ENCODE measurements at places on chromosomes 11 and 22.

DNA sequence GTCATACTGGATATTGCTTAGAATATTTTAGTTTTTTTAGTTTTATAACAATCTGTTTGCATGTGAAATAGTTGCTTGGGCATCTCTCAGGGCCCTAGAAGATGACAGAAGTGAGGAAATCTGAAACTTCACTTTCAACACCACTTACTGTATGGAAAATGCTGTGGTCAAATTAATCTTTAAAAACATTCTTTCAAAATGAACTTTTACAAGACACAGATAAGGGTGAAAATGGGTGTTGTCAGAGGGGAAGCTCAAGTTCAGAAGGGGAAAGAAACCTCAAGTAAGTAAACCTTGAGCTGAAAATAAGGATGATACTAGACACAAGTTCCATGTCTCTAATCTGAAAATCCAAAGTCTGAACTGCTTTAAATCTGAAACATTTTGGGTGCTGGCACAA, 1840.1 kb upstream of the RAG2 start:
- DNase-seq: no peak

- DNase-seq: no peak
Observed at GRCh38 chr11:57214098-57214417, 23.0 kb downstream of the APLNR start.

- no peak for DNase-seq
Observed at GRCh38 chr11:1011320-1011698, 25.2 kb downstream of the MUC6 start.

- DNase-seq: no peak
Observed at GRCh38 chr11:12841946-12842630, 167.0 kb upstream of the RASSF10 start.

DNA sequence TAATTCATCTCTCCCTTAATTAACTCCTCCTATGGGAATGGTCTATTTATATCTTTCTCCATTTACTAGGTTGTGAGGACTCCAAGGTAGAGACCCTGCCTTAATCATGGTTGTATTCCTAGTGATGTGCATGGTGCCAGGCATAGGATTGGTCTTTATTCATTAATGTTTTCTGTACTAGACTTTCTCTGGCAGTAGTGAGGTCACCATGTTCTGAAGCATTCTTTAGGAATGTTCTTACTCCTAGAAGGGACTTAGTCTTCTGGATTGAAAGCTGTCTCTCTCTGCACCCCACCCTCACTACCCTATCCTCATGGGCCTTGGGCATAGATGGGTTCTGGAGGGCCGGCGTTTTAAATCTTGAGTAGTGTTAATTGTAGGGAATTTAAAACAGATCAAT, 10.6 kb upstream of the INSC start:
- no peak for DNase-seq

- DNase-seq: no peak
Observed at GRCh38 chr11:77195071-77195755, 67.2 kb downstream of the MYO7A start.
